Activated CD4-positive, CD25-positive, alpha-beta regulatory T cell (primary cell): ENCODE measurements at places on chromosomes 6 and 20.

DNA sequence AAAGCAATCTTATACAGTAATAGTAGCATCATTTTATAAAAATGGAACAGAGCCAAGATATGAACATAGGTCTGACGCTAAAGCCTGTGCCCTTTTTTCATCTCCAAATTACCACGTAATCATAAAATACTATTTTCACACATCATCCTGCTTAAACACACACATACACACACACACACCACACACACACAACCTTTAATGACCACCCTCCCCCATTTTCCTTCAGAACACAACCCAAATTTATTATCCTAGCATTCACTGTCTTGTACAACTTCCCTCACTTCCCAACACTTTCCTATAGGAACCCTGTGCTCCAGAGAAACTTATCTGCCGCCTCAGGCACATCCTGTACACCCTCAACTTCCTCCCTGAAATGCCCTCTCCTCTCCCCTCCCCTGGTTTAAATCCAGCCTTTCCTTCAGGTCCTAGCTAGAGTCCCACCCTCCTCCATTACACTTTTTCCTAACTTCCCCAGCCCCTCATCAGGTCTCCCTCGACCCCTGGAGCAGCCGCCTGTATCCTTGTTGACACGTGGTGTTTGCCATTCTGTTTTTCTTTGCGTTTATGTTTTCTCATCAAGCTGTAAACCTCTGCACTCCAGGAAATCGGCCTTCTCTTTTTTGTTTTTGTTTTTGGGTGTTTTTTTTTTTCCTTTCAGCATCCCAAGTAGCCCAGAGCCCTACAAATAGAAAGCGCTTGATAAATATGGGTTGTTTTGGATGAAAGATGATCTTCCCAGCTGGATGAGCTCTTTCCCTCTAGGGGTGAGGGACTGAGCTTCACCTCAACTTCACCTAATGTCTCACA lies 968 bp upstream of the MMP24 start:
- no peak for DNase-seq

- DNase-seq: no peak
Observed at GRCh38 chr6:131419702-131420101, 153.3 kb upstream of the ARG1 start.

- DNase-seq: no peak
Observed at GRCh38 chr6:40426346-40427066, 160.7 kb downstream of the LRFN2 start.

DNA sequence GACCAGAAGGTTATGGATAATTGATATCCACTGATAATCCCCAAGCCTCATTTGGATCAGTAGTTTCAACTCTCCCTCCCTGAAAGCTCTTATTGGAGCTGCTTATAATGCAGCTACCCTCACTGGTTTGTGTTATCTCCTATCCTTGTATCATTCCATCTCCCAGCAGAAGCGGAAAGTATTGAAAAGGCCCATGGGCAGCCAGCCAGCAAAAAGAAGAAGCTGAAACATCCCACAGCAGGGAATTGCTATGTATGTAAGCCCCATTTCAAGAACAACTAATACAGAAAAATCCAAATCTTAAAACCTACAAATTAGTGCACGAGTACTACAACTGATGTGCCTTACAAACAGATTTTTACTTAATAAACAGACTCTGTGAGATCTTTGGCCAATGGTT lies 269.0 kb upstream of the ECI2 start:
- DNase-seq: no peak

DNA sequence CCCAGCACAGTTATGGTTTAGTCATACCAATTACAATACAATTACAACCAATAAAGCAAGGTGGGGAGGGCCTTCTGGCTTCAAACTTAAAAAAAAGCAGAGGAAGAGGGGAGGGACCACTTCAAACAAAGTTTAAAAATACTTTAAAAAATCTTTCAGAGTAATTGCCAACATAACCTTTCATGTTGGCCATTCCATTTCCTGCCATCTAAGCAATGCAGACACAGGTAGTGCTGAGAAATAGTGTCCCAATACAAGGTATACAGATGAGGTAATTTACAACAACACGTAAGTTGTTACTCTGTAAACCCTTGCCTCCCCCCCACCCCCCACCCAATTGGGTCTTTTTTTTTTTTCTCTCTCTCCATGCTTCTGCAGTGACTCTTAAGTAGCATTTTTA lies 18.8 kb upstream of the TBC1D20 start:
- no peak for DNase-seq

DNA sequence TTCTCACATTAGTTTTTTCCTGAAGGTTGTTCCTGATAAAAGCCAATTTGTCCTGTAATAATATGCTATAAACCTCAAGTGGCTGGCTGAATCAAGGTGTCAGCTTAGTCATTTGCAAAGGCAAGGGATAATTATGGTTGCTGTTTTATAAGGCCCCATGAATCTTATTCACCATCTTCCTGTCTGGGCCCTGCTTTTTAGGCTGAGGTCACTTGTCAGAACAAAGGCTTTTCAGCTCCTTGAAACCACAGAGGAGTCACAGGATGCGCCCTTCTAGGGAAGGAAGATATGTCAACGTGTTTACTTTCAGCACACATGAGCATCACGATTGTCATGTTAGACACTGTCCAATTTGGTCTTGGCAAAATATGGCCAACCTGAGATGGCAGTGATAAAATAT lies 64.8 kb upstream of the NAA20 start:
- DNase-seq: no peak

DNA sequence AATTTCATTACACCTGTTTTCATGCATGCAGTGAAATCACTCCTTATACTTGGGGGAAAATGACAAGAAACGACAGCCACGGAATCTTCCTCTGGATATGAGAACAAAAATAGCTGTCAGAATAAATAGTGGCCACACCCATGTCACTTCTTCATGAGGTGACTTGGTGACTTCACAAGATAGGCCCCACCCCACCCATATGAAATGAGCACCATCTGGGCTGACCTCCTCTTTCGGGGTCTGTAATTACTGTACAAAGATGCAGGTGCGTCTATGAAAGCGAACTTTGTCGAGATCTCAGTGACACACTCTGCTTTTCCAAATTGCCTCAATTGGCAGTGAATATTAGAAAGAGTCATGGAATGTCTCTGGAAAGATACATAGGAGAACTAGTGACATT lies 184.2 kb upstream of the CCN2 start:
- no peak for DNase-seq

DNA sequence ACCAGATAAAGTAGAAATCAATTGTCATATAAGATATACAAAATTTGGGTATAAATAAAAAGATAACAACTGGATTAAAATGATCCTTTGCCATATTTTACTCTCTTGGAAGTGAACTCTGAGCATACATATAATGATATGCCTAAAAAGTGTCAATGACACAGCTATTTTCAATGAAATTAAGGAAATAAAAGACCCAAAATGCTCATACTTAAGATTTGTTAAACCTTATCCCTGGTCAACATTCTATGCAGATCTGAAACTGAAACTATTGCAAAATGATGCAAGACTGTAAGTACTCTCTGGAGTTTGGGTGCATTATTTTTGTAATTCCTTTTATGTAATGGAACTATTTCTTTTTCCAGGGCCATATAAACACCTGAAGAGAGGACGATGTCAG lies 119.0 kb upstream of the SGK1 start:
- no peak for DNase-seq

DNA sequence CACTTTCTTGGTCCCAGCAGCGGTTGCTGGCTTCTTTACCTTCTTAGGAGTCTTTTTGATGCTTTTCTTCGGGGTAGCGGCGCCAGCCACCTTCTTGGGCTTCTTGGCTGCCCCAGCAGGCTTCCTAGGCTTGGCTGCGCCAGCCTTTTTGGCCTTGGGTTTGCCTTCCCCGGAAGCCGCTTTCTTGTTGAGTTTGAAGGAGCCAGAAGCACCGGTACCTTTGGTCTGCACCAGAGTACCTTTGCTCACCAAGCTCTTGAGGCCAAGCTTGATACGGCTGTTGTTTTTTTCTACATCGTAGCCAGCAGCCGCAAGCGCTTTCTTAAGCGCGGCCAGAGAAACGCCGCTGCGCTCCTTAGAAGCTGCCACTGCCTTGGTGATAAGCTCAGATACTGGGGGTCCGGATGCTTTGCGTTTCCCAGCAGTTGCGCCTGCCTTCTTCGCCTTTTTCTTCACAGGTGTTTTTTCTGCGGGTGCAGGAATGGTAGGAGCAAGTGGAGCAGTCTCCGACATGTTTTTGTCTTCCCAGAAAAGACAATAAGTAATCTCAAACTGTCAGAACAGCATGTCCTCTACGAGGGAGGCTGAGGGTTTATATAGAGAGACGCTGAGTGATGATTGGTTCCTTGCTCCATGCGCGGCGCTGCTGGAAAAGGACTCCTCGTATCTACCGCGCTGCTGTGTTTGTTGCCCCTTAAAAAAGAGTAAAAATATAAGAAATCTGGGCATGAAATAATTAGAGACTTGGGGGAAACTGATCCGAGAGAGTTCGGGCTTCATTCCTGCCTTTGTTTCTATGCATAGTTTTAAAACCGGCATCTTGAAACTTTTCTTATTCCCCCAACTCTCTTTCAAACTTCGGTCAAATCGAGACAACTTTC lies 130.3 kb upstream of the BTN3A2 start:
- DNase-seq: peak; percentile 15

- DNase-seq: no peak
Observed at GRCh38 chr6:108544606-108545005, 16.1 kb upstream of the FOXO3 start.

- DNase-seq: peak; percentile 27
Observed at GRCh38 chr6:139135578-139136545, 982 bp downstream of the HECA start.

GRCh38 chr20:12049125-12049524 lies 131.4 kb downstream of the BTBD3 start:
- DNase-seq: no peak

GRCh38 chr6:4124351-4124750 lies 11.0 kb downstream of the ECI2 start:
- no peak for DNase-seq

DNA sequence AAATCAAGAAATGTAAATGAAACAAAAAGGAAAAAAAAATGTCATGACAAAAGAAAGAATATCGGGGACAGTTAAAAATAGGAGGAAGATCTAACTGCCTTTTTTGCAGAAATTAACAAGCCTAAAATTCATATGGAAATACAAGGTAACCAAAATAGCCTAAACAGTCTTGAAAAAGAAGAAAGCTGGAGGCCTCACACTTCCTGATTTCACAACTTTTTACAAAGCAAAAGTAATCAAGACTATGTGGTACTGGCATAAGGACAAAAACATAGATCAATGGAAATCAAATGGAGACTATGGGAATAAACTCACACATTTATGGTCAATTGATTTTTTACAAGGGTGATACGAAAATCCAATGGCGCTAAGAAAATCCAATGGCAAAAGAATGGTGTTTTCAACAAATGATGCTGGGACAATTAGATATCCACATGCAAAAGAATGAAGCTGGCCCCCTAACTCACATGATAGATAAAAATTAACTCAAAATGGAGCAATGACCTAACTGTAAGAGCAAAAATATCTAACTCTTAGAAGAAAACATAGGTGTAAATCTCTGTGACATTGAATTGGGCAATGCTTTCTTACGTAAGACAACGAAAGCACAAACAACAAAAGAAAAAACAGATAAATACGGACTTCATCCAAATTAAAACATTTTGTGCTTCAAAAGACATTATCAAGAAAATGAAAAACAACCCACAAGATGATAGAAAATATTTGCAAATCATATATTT lies 24.5 kb downstream of the MAP3K5 start:
- no peak for DNase-seq

DNA sequence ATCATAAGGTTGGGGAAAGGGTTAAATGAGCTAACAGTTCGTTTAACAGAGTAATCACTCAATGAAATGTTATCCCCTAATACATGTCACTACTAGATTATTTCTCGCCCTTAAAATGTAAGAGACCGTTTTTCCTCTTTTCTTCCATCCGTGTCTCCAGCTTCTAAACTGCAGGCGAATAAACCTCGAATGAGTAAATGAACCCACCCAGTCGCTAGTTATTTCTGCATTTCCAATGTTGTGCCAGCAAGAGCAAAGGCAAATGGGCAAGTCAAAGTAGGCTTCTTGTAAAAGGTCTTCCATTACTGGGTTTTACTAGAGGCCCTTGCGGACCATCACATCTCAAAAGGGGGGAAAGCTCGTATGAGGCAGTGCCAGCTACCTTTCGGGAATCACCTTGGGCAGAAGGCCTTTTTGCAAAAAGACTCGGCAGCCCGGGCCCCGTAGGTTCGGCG lies 400 bp upstream of the SMAP1 start:
- DNase-seq: no peak

GRCh38 chr6:125843593-125843992 lies 52.8 kb downstream of the NCOA7 start:
- no peak for DNase-seq

- no peak for DNase-seq
Observed at GRCh38 chr6:113597231-113597583, 259.9 kb upstream of the MARCKS start.

DNA sequence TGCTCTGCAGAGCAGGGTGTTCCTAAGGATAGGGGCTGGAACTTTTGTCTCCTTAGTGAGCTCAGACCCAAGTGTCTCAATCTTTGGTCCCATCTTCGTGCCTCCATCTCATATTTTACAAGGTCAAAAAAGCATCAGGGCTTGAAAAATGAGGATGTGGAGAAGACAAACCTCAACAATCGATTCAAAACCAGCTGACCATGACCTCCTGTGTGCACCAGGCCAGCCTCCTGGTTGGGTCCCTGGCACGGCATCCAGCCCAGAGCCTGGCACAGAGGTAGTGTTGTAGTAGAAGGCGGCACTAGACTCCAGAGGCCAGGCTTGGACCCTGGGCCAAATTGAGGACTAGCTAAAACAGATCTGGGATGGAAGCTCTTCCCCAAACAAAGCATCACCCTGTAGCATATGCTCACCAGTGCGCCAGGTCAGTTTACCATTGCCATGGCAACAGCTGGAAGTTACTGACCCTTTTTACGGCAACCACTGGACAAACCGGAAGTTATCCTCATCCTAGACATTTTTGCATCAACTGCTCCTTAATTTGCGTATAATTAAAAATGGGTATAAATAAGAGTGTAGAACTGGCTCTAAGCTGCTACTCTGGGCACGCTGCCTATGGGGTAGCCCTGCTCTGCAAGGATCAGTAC lies 69.3 kb upstream of the BLCAP start:
- no peak for DNase-seq

DNA sequence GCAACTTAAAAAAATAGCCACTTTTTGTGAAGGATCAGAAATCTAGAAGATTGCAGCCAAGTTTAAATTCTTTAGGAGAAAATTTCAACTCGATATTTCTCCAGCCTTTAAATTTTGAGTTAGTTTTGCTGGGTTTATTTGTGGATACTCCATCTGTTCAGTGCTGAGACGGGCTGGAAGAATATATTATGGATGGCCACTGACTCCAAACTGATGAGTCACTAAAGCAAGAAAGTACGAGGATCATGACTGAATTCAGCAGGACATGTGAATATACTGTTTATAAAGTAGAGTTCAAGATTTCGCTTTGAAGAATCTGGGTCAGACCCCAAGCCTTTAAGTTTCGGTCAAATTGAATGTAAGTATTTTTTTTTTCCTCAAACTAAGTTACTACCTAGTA lies 199.5 kb downstream of the ADGRB3 start:
- DNase-seq: no peak

- no peak for DNase-seq
Observed at GRCh38 chr6:121884091-121884490, 448.6 kb downstream of the GJA1 start.
